SW 1271 (cell line): ENCODE measurements at places on chromosomes 6 and 20.

DNA sequence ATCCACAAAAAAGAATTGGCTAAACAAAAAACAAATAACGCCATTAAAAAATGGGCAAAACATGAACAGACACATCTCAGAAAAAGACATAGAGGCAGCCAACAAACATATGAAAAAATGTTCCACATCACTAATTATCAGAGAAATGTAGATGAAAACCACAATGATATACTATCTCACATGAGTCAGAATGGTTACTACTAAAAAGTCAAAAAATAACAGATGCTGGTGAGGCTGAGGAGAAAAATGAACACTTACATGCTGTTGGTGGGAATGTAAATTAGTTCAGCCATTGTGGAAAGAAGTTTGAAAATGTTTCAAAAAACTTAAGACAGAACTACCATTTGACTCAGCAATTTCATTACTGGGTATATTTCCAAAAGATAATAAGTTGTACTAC lies 430.1 kb upstream of the JAG1 start:
- DNase-seq, result no peak

DNA sequence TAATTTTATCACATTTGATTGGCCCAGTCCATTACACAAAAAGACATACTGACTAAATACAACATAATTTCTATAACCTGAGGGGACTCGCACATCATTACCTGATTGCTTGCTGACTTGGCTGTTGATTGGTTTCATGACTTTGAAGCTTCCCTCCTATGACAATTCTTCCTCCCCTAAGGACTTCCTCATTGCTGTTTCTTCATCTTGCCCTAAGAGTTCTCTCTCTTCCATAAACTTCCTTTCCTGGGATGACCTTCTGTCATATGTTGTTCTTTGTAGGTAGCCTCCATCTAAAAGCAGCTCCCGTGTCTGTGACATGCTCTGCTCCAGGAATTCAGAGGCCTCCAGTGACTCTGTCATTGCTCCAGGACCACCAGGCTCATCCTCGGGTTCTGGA lies 22.6 kb downstream of the RSPH3 start:
- no peak for DNase-seq

DNA sequence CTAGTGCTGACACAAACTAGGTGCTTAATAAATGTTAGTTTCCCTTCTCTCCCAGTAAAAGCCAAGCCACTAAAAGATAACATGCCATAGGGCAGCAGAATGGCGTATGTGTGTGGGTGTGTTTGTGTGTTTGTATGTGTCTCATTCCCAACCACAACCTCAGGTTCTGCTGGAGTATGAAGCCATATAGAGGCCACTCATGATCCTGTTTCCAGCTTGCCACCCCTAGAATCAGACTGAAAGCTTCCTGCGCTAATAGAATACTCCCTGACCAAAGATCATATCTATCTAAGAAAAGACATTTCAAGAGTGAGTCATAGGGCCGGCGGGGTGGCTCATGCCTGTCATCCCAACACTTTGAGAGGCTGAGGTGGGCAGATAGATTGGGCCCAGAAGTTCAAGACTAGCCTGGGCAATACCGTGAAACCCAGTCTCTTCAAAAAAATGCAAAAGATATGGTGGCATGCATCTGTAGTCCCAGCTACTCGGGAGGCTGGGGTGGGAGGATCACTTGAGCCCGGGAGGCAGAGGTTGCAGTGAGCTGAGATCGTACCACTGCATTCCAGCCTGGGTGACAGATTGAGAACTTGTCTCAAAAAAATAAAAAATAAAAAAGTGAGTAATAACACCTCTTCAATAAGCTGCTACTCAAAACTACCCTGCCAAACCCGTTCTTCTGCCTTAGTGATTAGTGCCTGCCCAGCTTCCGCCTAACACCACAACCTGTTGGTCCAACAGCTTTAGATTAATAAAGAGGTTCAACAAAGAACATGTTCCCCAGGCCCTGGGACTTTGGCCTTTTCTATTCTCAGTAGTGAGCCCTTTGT lies 11.8 kb upstream of the SNRPC start:
- DNase-seq, result no peak

DNA sequence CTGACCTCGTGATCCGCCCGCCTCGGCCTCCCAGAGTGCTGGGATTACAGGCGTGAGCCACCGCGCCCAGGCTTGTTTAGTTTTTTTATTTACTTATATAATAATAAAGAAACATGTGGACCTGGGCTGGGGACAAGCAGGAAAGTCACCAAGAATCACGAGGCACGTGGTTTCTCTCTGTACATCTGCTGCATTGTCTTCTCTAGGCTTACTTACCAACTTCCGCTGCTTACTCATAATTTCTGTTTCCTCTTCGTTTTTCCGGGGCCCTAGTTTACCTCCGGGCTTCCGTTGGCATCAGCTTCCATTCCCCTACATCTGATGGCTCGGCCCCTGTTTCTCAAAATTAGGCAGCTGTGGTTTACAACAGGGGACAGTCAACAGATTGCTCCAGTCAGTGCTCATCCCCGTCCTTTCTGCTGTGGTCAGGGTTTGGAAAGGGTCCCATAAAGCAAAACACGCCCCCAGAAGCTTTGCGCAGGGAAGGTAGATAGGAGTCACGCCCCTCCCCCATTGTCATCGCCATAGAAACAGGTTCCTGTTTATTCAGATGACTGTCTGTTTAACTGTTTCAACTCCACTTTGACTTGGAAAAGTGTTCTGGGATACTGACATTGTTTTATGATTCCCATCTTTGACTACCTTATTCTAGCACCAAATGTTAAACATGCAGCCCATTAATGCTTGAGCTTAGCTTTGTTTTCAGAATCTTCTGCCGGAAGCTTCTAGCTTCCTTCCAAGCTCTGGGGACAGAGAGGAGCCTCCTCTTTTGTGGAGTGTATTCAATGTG lies 31.9 kb upstream of the TXLNB start:
- DNase-seq, result no peak

DNA sequence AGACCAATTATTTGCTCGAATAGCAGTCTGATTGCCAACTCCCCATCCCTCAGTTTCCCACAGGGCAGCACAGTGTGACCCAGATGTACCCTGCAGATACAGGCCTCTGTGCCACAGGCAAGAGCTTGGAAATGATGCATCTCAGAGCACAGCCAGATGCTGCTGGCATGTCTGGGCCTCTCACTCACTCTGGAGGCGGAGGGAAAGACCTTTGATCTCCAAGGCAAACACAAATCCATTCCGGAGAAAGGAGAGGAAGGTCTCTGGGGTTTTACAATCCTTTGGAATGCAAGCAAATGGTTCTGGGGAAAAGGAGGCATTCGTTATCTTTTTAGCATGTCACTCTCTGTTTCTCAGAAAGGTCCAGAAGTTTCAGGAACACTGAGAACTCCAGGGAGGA lies 74.2 kb downstream of the RIOK1 start:
- no peak for DNase-seq
